ENCODE measurements at places on chromosomes 1 and 21.

DNA sequence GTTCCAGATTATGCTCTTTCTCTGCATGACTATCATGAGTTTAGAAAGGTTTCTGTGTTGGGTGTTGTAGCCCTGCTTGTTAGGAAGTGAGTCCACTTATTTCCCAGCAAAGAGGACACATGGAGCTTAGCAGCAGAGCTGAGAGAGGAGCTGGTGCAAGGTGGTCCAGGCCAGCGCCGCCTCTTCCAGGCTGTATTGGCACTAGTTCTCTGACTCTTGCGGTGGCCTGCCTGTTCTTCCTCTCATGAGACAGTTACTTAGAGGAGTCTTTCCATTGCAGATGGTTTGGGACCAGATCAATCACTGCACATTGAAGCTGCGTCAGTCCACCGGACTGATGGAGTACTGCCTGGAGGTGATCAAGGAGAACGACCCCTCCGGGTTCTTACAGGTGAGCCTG is 38.0 kb downstream of the TRIM67 start:
- no peak for DNase-seq

DNA sequence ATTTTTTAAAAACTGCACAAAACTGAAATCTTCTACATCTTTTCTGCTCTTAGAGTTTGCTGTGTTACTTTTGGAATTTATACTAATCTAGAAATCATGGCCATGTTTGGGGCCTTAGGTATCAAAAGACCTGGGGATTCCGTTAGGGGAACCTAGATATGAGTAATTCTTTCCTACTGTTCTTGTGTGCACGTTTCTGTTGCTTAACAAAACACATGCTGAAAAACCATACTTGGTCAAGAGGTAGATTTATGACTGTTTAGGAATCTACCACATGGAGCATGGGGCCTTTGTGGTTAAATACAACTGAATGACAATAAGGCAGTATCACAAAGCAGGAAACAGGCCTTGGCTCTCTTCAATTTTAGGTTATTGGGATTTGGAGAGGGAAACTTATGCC is 291.9 kb upstream of the USP25 start:
- DNase-seq, result no peak

GRCh38 chr1:205709059-205709398 is 28.7 kb upstream of the SLC45A3 start:
- DNase-seq, result no peak

GRCh38 chr1:180923887-180924286 is 11.2 kb downstream of the KIAA1614 start:
- DNase-seq, result no peak

- DNase-seq, result peak; percentile 13
Observed at GRCh38 chr1:225453797-225454648, 26.2 kb upstream of the LBR start.

GRCh38 chr1:10829965-10830515 is 33.6 kb upstream of the CASZ1 start:
- DNase-seq, result no peak

GRCh38 chr1:162074276-162075005 is 5.0 kb downstream of the NOS1AP start:
- DNase-seq, result no peak

DNA sequence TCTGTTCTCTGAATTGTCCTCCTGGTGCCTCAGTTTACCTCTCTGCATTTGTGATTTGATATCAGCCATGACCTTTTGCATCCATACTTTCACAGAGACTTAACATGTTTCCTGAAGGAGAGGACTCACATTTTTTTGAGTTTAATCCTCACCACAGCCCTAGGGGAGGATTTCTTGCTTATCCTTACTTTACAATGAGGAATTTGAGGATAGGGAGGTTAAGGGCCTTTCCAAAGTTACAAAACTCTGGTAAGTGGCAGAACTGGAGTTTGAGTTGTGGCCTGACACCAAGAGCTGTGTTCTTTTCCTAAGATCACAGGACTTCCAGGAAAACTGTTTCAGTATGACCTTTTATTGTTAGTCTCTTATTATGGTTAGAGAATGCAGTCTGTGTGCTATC is 34.2 kb downstream of the TNFRSF8 start:
- no peak for DNase-seq

GRCh38 chr1:9129266-9130041 is 552 bp upstream of the GPR157 start:
- DNase-seq, result peak; percentile 98

DNA sequence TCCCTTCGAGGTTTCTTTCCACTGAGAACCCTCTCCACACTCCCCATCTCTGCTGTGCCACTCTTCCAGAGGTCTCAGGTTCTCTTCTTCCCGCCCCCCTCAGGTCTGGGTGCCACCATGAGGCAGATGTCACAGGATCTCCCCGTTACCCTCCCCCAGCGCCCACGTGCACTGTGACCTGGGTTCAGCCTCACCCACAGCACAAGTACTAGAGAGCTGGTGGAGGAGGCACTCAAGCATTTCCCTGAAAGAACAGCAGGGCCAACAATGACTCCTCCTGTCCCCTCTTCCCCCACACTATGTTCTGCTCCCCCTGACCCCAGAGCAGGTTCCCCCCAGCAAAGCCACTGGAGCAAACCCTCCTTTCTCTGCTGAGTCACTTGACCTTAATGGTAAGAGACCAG is 14.3 kb downstream of the PLEKHA6 start:
- DNase-seq, result no peak

- no peak for DNase-seq
Observed at GRCh38 chr1:28286111-28286510, 26.8 kb downstream of the SESN2 start.

GRCh38 chr1:38611664-38612211 is 247.8 kb downstream of the RRAGC start:
- DNase-seq, result no peak

GRCh38 chr1:182770232-182770631 is 19.3 kb upstream of the NPL start:
- DNase-seq, result no peak

DNA sequence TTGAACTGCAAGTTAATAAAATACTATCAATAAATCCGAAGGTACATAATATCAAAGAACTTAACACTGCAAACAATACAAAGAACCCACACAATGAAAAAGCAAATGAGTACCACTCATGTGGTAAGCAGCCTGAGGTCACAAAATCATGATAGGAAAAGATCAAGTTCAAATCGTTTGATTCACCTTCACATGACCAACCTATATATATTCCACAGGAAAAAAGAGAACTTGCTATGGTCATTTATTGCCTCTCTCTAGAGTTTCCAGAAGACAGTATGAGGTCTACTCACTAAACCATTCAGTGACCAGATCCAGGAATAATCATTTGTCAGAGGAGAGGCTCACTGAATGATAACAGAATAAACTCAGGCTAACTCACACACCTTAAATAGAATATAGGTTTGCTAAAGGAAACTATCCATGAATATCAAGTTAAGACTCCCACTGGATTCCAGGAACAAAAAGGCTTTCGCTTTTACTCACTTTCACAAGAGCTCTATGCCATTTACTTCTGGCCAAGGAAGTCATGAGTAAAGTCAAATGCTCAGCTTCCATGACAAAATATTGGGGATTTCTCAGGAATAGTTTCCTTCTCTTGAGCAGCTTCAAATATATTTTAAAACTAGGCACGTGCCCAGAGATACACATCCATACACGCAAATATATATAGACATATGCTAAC is 48.3 kb upstream of the RGS1 start:
- DNase-seq, result no peak

- DNase-seq, result no peak
Observed at GRCh38 chr1:21663951-21664805, 5.0 kb downstream of the RAP1GAP start.

- DNase-seq, result no peak
Observed at GRCh38 chr1:87210151-87210550, 118.5 kb upstream of the LMO4 start.

DNA sequence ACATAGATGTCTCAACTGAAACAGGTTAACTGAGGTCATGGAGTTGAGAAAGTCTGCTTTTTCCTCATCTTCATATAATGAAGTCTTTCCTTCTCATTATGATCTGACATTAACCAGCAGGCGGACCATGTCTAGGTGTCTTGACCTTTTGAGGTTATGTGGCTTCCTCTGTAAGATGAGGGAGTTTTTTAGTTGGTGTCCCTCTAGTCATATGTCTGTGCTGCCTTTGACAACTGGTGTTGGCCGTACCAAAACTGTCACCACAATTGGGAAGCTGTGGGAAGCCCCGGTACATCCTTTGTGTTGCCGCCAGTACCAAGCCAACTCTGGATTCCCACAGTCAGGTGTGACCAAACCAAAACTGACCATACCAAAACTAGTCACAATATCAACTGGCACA is 105.1 kb downstream of the PBX1 start:
- DNase-seq, result no peak

- DNase-seq, result no peak
Observed at GRCh38 chr1:207331354-207332313, 10.2 kb downstream of the CD55 start.

GRCh38 chr1:57423656-57424211 is at the start of gene DAB1:
Gene DAB1, minus strand, starts transcription at chr1:57424060. Its CDS starts 133,030 bp downstream, at chr1:57291030.
- DNase-seq, result peak; percentile 75

DNA sequence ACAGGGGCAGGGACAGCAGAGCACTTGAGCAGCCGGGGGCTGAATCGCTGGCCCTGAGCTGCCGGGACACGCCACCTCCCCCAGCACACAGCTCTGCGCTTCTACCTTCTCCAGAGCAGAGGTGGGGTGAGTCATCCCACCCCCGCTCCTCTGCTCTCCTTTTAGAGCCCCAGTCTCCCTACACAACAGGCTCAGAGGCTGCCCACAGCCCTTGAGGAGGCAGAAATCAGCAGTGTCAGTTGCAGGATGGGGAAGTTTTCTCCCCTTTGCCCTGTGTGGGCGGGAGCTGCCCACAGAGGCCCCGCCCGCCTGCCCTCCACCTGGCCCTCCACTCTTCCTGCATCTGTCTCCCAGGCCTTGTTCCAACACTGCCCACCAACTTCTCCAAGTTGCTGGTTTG is 94.6 kb downstream of the STUM start:
- no peak for DNase-seq

GRCh38 chr1:247440001-247440620 is 17.8 kb downstream of the OR2B11 start:
- DNase-seq, result no peak

- DNase-seq, result no peak
Observed at GRCh38 chr1:164296172-164296571, 262.8 kb upstream of the PBX1 start.

GRCh38 chr1:25063591-25064416 is 133.7 kb upstream of the RUNX3 start:
- no peak for DNase-seq

Data from endodermal cell (in vitro differentiated cells).